ENCODE measurements at places on chromosomes 3 and 15. TPM values are rescaled to one million over a fixed set of nuclear protein-coding genes. Genes with fewer than 3 reads are reported as not detected.

Gene CFAP100
- not detected for total RNA-seq

DNA sequence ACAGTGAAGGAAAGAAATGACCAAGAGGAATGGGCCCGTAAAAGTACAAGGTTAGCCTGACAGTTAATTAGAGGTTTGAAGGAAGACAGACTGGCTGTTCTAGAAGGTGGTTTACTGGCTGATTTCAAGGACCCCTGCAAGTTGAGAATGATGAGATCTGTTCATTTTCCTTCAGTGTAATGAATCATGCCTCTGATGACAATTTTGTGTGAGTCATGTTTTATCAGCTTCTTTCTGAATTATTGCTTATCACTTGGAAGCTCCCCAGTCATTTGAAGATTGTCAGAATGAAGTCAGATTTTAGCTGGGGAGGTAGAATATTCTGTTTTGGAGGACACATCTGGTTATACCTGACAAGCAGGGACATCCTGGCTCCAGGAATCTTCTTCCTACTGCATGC is 50.6 kb downstream of the DRD3 start:
- DNase-seq = no peak

DNA sequence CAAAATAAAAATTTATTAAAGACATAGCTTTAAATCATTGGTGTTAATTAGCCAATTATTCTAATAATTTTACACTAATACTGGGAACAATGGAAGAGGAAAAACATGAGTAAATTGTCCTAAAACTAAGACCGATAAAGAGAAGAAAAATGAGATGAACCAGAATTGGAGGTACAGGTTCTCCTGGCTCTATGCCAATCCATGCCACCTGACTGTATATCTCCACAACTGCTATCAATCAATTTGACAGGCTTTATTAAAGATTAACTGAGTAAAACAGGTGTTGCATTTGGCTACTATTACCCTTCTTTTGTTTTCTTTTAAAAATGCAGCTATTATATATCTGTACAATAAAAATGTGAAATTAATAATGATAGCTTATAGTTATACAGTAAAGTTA is 850.0 kb downstream of the CADM2 start:
- DNase-seq = no peak

Gene TMCO5A
- not detected for total RNA-seq

DNA sequence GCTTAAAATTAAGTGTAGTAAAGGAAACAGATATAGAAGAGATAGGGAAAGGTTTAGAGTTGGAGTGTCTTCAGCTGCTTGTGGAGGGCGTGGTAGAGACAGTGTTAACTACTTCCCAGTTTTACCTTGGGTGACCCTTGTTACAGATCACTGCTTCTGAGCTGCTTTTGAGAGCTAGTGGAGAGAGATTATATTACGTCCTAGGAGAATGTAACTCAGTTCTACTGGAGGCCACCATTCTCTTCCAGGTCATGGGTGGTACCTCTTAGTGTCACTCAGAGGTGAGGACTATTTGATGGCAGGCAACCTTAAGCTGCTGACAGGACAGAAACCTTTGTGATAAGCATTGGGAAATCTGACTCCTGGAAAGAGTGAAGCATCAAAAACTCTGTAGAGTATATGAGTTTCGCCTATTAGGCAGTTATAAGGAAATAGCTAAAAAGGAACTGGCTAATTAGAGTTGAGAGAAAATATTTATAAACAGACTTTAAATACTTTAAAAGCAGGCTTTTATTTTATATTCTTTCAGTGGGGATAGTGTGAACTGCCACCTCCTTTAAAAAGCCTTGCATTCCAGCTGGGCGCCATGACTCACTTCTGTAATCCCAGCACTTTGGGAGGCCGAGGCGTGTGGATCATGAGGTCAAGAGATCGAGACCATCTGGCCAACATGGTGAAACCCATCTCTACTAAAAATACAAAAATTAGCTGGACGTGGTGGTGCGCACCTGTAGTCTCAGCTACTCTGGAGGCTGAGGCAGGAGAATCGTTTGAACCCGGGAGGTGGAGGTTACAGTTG is 106.5 kb downstream of the ZNF609 start:
- peak; percentile 41 for DNase-seq

- peak; percentile 97 for DNase-seq
Observed at GRCh38 chr15:39579487-39580116, 1.3 kb upstream of the THBS1 start.

DNA sequence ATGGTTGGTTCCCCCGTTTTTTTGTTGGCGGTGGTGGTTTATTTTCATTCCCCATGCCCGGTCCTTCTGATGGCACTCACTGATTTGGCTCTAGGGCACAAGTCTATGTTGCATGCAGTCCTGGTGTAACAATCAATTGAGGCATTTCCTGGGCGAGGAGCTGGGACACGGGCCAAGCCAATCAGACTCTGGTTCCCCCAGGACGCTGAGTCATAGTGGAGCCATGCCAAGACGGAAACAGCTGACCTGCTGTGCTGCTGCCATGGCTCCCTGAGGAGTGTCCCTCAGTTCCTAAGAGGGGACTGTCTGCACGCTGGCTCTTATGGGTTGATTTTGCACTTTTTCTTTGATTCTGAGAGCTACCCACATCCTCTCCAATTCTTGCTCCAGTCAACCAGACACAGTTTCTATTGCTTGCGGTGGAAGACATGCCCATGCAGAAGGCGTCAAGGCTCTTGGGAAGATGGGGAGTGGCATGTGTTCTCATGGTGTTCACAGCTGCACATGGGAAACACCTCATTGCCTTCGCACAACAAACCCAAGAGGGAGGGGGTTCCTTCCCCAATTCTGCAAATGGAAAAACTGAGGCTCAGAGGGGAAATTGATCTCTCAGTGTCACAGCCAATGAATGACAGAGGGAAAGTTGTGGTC is 28.3 kb upstream of the ALDH1L1 start:
- no peak for DNase-seq

Gene ADGRG7
- total RNA-seq = not detected

GRCh38 chr15:80601256-80601655 is 93.9 kb upstream of the ABHD17C start:
- DNase-seq = no peak

GRCh38 chr3:47108546-47108945 is 55.4 kb downstream of the SETD2 start:
- DNase-seq = peak; percentile 85

Gene CCR3
- total RNA-seq = not detected

DNA sequence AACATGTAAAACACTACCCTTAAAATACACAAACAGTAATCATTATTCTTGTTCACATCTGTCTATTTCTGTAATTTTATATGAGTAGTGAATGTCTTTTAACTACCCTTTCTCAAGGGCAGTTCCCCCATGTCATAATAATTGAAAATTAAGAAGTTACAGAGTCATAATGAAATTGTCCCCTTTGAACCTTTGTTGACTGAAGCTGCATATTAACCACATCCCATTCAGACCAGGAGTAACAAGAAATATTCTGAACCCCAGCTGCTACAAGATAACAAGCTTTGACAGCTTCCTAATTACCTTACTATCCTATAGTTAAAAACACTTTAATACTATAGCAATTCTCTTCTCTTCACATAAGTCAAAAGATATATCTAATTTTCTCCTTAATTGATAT is 635.9 kb upstream of the SUCLG2 start:
- DNase-seq = no peak

Gene WDR76
- 17.8 TPM for total RNA-seq

Gene FRMD4B
- total RNA-seq = 6.4 TPM

DNA sequence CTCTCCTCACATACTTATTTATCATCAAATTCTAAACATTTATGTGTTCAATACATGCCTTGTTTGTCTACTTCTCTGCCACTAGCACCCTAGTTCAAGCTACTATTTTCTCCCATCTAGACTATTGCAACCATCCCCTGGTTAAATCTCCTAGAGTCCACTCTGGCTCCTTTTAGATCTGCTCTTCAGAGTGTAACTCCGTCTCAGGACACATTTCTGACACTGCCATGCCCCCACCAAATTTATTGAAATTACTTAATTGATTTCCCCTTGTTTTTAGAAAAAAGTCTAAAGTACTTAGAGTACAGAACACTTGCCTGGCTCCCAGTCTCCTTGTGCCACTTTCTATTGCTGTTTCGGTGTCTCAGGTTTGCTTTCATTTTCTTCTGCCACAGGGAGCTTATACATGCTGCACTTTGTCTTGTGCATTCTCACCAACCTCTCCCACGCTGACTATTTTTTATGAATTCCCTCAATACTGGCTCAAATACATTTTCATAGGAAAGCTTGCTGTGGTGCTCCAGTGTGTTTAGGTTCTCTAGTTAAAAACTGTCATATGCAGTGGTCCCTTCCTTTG is 792.3 kb downstream of the DIPK2A start:
- DNase-seq = no peak

- DNase-seq = no peak
Observed at GRCh38 chr3:153749070-153749610, 372.1 kb upstream of the ARHGEF26 start.

Gene DNASE1L3
- not detected for total RNA-seq

DNA sequence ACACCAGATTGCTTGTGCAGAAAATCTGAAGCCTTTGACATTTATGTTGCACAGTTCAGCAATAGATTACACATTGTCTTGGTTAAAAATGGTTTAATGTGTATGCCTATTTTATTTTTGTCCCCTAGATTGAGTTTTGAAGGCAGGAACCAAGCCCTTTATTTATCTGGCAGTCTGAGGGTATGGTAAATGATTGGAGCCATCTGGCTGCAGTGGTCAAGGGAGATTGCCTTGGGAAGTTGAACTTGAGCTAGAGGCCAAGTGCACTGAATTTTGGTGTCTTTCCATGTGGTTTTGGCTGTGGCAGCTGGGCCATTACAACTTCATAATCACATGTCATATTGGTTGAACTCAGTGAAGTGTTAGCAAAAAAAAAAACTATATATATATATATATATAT is 248.7 kb upstream of the C2CD4B start:
- DNase-seq = no peak

DNA sequence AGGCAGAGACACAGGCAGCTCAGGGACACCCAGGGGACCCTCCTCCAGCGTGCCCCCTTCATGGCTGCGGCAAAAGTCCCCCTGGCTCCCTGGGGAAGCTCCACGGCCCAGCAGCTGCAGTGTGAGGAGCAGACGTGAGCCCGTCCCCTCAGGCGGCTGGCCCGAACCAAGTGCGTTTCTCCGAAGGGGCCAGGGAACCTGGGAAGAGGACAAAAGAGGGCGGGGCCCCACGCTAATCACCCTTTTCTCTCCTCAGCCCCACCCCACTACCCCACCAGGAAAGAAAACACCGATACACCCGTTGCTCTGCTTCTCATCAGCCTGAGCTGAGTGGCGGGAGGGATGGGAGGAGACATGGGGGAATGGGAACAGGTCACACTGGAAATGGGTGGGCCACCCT is at the start of gene MUC4:
Gene MUC4 (minus strand): TSS at position 174 of the 400 bp plus-strand sequence. CDS start 112 bp downstream, at position 62.
- peak; percentile 63 for DNase-seq

Gene LIPC
- total RNA-seq = not detected

- DNase-seq = no peak
Observed at GRCh38 chr15:67843571-67844387, 3.9 kb upstream of the RNU6-1 start.

Gene MESP2
- 0.16 TPM for total RNA-seq

DNA sequence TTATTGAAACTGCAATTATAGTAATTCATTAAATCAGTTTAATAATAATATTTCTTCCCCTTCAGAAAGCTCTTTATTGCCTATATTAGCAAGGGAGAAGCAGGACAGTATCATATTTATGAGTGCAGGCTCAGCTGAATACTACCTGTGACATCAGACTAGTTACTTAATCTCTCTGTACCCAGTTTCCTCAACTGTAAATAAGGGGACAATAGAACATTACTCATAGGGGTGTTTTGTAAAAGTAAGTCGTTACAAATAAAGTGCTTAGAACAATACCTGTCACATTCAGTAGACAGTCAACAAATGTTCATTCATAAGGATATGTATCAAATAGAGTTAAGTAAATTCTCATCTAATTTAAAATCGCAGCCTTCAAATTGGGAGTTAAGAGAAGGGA is 12.1 kb upstream of the VPS39 start:
- DNase-seq = no peak

Gene DZIP3
- total RNA-seq = 28.7 TPM

Gene GOLGA8R
- 0.17 TPM for total RNA-seq

Gene ABI3BP
- 0.39 TPM for total RNA-seq

DNA sequence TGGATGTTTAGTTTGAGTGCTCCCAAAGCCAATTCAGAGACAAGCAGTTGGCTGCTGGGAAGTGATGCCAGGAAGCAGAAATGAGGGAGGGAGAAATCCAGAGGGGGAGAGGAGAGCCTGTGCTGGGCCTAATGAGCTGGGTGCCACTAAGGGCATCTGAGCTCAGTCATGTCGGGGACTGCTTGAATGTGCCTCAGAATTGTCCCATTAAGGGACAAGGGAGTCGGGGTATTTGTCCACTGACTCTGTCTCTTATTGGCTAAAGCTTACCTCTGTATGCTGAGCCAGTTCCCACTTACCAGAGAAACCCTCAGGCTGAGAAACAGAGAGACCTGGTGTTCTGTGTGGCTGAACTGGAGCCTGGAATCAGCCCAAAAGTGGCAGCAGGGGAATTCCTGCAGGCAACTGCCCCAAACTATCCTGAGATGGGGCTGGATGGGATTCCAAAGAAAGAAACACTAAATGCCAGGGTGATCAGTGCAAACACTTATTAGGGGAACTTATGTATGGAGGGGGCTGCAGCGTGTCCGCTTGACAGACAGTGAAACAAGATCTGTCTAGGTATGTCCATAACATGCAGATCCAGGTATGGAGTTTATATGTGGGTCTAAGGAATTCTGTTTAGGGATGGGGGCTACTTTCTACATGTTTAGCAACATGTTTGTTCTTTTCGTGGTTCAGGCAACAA is 48.6 kb downstream of the NR1D2 start:
- no peak for DNase-seq

Gene THPO
- total RNA-seq = 0.14 TPM

Gene ZNF662
- total RNA-seq = 1.5 TPM

Gene IL5RA
- total RNA-seq = not detected

DNA sequence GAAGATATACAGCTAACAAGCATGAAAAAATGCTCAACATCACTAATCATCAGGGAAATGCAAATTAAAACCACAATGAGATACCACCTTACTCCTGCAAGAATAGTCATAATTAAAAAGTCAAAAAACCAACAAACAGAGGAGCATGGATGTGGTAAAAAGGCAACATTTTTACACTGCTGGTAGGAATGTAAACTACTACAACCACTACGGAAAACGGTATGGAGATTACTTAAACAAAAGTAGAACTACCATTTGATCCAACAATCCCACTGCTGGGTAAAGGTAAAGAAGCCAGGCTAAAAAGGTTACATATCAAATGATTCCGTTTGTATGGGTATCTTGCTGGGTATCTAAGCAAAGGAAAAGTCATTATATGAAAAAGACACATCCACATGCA is 53.8 kb downstream of the STAG1 start:
- DNase-seq = peak; percentile 68
